ENCODE measurements at places on chromosomes 1 and 21.

GRCh38 chr1:18886003-18886335 lies 16.4 kb downstream of the ALDH4A1 start:
- no peak for DNase-seq

DNA sequence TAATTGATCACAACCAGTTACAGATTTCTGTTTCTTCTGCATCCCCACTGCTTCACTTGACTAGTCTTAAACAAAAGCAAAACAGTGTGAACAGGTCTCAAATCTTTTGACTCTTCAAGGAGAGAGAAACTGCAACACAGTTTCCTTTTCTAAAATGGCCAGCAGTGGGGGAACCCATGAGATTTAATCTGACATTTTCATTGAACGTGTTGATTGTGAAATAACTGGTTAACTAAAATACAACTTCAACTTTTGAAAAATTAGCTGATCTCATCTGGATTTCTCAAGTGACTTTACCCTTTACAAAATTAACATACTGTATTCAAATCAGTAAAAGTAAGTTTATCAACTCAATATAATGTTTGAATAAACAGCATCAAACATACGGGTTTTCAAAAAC lies 143.0 kb downstream of the HFM1 start:
- DNase-seq: no peak

DNA sequence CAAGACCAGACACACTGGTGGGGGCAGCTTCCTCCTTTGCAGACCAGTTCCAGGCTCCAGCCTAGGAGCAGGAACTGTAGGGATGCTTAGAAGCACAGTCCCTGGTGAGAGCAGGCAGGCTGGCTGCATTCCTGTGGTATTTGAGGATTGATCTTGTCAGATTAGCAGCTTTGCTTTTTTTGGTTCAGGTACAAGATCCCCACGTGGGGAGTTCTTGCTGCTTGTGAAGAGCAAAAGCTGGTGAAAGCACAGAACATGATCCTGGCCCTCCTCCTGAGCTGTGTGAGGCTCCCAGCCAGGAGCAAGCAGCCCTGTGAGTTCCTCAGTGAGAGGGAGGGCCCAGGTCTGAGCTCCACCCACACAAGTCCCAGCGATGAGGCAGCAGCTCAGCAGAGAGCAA lies 75.3 kb upstream of the ARTN start:
- DNase-seq: no peak

- peak; percentile 47 for DNase-seq
These were observed 604.2 kb downstream of the LRRIQ3 start for GRCh38 chr1:73593804-73594203.

GRCh38 chr21:46285761-46286647 lies at the start of gene YBEY:
TSS of gene YBEY (plus strand) at chr21:46286342. CDS start at chr21:46286914, 572 bp downstream.
- peak; percentile 80 for DNase-seq

DNA sequence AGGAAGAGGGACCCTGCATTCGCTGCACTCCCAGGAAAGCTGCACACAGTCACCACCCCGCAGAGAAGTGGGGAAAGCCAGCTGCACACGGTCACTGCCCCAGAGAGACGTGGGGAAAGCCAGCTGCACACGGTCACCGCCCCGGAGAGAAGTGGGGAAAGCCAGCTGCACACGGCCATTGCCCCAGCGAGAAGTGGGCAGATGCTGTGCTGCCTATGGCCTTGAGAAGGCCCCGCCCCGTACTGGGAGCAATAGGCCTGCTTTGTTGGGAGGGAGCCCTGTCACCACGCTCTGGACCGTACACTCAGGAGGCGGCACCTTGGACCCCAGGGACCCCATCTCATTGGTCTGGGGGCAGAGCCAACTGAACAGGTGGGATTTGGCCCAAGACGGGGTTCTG lies 4.3 kb upstream of the GPR153 start:
- DNase-seq: peak; percentile 19

DNA sequence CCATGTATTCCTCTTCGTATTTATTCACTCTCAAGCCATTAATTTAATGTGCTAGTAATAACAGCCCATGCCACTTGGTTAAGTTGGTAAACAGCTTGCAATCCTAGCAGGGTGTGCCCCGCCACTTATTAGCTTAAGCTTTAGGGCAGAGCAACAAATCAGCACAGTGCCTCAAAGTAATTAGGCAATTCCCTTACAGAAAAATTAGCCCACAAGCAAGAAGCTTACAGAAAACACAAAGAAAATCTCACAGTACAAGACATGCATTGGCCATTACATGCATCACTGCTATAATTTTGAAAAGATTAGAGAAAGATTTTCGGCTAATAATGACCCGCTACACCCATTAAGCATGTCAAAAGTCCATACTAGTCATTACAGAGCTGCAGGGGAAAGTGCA lies 47.6 kb downstream of the TGFB2 start:
- DNase-seq: no peak

- peak; percentile 60 for DNase-seq
These were observed 2.2 kb downstream of the ACAP3 start for GRCh38 chr1:1305300-1306069.

- DNase-seq: no peak
These were observed 24.0 kb downstream of the AGRN start for GRCh38 chr1:1043921-1044320.

DNA sequence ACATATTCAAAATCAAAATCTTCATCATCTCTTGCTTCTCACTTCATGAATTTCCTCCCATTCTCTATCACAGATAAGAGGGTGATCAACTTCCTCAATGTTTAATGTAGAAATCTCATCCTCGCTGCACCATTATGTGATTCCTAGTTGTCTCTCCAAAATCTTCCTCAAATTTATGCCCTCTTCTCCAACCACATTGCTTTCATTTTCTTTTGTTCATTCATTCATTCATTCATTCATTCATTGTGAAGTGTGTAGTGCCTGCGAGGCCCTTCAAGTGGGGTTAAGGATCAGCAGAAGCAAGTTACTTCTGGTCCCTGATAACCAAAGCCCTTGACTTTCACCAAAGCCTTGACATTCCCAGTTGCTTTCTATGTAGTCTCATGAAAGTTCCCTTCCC lies 33.5 kb upstream of the HIVEP3 start:
- DNase-seq: no peak

- peak; percentile 61 for DNase-seq
These were observed 86.8 kb downstream of the KCNJ6 start for GRCh38 chr21:37829447-37829846.

- DNase-seq: peak; percentile 45
These were observed 16.4 kb downstream of the KNCN start for GRCh38 chr1:46535063-46535462.

DNA sequence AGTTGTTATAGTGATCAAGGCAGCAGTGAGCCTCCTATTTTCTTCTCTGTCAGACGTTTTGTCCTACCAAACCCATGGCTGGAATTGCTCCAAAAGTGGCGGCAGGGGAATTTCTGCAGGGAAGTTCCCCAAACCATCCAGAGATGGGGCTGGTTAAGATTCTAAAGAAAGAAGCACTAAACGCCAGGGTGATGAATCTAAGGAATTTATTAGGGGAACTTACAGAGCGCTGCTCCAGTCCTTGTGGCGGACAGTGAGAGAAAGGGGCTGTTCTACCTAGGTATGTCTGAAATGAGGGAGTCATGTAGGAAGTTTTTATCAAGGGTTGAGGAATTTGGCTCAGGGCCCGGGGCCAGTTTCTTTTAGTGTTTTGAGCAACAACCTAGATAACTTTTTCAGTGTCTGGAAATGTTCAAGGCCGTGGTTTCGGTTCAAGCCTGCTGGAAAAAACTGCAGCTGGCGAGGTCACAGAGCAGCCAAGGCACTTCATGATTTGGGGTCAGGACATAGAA lies 222.4 kb upstream of the B3GALT2 start:
- no peak for DNase-seq

DNA sequence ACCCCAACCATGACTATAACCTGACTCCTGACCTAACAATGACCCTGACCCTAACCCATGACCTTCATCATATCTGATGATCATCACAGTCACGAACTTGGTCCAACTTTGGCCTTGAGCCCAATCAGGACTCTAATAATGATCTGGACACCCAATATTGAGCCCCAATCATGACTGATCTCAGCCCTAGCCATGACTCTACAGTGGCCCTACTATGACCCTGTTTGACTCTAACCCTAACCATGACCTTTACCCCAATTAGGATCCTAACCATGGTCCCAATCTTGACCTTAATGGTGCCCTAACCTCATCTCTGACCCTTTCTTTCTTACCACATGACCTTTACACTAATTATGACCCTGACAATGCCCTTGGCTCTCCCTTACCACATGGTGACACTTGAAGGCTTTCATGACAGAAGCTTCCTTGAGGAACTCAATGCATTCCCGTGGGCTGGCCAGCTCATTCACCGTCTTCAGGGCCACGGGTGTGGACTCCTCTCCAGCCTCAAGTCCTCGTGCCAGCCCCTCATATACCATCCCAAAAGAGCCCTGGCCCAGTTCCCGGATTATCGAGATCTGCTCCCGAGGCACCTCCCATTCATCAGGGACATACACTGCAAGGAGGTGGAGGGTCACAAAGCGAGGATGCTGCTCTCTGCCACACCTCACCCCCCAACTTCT lies 16.2 kb downstream of the INSRR start:
- DNase-seq: no peak

GRCh38 chr1:93450321-93450720 lies 2.4 kb downstream of the FNBP1L start:
- DNase-seq: peak; percentile 64

GRCh38 chr1:13513063-13513894 lies 524 bp downstream of the LRRC38 start:
- no peak for DNase-seq

DNA sequence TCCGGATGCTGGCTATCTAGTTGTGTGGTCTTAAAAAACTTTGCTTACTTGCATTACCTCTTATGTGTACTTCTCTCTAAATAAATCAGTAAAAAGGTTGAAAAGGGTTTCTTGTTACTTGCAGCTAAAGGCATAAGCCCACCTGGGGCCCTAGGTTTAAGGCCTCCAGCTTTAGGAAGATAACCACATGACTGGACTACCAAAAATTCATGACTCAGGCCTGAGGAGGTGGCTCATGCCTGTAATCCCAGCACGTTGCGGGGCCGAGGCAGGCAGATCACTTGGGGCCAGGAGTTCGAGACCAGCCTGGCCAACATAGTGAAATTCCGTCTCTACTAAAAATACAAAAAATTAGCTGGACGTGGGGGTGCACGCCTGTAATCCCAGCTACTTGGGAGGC lies 142.9 kb downstream of the APP start:
- no peak for DNase-seq

- no peak for DNase-seq
These were observed 65.0 kb downstream of the KCNH1 start for GRCh38 chr1:211068976-211069375.

GRCh38 chr1:232589812-232590743 lies 39.9 kb downstream of the SIPA1L2 start:
- peak; percentile 84 for DNase-seq

DNA sequence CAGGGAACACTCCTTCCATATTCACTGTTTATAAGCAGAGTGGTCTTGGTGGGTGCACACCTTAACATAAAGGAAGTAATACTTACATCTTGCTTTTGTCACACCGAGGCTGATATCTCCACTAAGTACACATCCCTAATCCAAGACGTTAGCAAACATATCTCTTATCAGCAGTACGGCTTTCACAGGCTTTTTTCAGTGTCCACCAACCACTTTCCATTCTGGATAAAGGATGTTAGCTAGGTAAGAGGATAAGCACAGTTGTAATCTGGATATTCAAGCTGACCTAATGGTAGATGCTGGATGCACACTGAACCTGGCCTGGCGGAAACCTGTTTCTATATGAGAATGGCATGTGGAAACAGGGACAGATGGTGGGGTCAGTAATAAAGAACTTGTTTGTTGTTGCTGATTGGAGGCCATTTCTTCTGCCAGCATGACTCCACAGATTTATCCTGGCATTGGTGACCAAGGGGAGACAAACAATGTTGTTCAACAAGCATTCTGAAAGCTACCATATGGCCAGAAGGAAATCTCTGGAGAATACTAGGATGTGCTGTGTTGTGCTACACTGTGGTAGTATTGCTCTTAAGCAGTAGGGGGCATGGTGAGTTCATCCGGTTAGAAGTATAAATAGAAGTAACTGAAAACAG lies 416.4 kb downstream of the PTBP2 start:
- peak; percentile 74 for DNase-seq

DNA sequence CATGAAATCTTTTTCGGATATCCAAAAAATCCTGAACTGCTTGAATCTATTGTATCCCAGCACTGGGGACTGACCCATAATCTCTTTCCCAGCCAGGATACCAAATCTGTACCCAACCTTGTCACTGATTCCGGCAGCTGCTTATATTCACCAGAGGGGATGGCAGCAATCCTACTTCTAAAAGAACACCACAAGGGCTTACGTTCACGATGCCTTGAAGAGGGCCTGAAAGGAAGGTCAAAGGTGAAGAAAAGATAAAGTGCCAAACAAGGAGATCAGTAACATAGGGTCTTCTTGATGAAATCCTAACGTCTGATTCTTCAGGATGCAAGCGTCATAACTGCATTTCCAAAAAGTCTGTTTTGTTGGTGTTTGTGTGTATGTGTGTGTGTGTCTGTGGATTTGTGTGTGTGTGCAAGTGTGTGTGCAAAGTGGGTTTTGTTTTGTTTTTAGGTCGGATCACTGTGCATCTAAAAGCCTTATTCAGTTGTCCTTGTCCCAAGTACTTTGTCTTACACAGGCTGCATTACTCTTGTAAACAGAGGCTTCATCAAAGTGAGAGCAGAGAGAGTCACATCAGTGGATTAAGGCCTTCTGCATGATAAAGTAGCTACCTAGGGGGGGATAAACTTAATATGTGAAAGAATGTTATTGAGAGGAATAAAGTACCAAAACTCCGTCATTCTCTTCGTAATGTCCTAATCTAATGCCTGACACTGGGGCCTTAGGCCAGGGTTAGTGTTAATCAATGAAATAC lies 179.3 kb downstream of the BARHL2 start:
- DNase-seq: no peak

DNA sequence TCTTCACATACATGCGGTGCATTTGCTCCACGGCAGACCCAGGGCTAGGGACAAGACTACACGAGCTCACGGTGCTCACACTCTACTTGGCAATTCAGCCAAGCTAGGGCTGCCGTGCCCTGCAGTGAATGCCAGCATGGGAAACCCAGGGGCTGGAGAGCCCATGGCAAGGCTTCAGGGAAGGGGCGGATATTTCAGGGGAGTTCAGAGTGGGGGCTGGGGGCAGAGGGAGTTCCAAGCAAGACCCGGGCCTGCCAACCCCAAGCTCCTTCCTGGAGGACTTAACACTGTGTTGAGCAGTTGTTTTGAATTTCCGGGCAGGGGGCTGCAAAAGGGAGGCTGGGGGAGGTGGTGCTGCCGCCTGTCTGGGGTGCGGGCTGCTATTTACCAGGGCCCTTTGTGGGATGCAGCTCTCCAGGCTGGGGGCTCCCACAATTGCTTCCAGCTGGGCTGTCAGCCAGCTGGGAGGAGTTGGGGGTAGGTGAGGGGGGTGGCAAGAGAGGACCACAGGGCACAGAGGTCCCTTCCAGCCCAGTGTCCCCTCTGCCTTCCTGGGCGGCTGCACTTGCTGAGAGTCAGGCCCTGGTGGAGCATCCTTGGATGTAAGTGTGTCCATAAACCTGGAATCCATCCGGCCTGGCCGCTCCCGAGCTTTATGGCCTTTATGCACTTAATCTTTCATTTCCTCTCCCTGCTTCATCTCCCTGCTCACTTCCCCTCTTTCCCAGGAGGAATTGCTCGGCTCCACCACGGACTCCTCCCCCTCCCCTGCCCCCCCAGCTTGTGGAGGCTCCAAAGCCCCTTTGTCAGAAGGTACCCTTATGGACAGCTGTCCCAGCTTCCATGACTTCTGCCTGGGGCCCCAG lies 55.8 kb upstream of the SSBP3 start:
- no peak for DNase-seq

Measured in MV-4-11 (cell line).